ENCODE measurements at places on chromosomes 4 and X. TPM values are rescaled to one million over a fixed set of nuclear protein-coding genes. Genes with fewer than 3 reads are reported as not detected.

GRCh38 chr4:845233-845835 lies 19.4 kb upstream of the CPLX1 start:
- no peaks in the 10 kb centered on the region for H3K4me1 ChIP-seq
- H3K27ac ChIP-seq = no peak overlapping the region
- H3K4me3 ChIP-seq = no peak overlapping the region
- peaks cover 16% of the 10 kb centered on the region for H3K36me3 ChIP-seq
- DNase-seq = no peak

GRCh38 chr4:113831457-113831856 lies 69.9 kb upstream of the CAMK2D start:
- H3K36me3 ChIP-seq = no peaks in the 10 kb centered on the region
- H3K4me1 ChIP-seq = no peaks in the 10 kb centered on the region
- DNase-seq = no peak

DNA sequence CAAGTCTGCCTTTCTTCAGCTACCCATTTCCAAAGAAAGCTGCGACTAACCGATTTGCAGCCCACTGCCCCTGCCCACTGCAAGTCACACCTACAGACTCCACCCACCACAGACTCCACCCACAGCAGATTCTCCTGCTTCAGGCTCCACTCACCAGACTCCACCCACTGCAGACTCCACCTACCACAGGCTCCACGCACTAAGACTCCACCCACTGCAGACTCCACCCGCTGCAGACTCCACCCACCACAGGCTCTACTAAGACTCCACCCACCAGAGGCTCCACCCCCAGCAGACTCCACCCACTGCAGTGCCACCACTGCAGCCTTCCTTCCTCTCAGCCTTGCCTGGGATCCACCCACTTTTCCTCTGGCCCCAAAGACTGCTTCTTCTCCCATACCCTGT lies 41.3 kb downstream of the ABLIM2 start:
- H3K27me3 ChIP-seq = no peaks in the 10 kb centered on the region
- no peaks in the 10 kb centered on the region for H3K36me3 ChIP-seq
- peaks cover 2% of the 10 kb centered on the region for H3K4me1 ChIP-seq
- no peak for DNase-seq

GRCh38 chrX:136369377-136369776 lies 68.6 kb downstream of the ADGRG4 start:
- no peak overlapping the region for H3K27ac ChIP-seq
- no peak overlapping the region for H3K4me3 ChIP-seq
- no peaks in the 10 kb centered on the region for H3K36me3 ChIP-seq

GRCh38 chrX:152528193-152528592 lies 77.1 kb upstream of the GABRA3 start:
- no peak for DNase-seq
- no peaks in the 10 kb centered on the region for H3K27me3 ChIP-seq
- H3K27ac ChIP-seq = no peak overlapping the region

- no peaks in the 10 kb centered on the region for H3K36me3 ChIP-seq
- no peak for DNase-seq
- H3K27ac ChIP-seq = no peak overlapping the region
These were observed 473.4 kb upstream of the CPEB2 start for GRCh38 chr4:14528918-14529317.

- no peak overlapping the region for H3K27ac ChIP-seq
- no peak overlapping the region for H3K4me3 ChIP-seq
- no peak for DNase-seq
- H3K4me1 ChIP-seq = no peaks in the 10 kb centered on the region
- H3K27me3 ChIP-seq = no peaks in the 10 kb centered on the region
These were observed 34.7 kb downstream of the IRS4 start for GRCh38 chrX:108701633-108702032.

GRCh38 chr4:6275898-6276806 lies 6.5 kb downstream of the WFS1 start:
- H3K27me3 ChIP-seq = no peaks in the 10 kb centered on the region
- DNase-seq = no peak
- H3K36me3 ChIP-seq = no peaks in the 10 kb centered on the region
- H3K4me1 ChIP-seq = peaks cover 18% of the 10 kb centered on the region
- no peak overlapping the region for H3K4me3 ChIP-seq
- no peak overlapping the region for H3K27ac ChIP-seq

DNA sequence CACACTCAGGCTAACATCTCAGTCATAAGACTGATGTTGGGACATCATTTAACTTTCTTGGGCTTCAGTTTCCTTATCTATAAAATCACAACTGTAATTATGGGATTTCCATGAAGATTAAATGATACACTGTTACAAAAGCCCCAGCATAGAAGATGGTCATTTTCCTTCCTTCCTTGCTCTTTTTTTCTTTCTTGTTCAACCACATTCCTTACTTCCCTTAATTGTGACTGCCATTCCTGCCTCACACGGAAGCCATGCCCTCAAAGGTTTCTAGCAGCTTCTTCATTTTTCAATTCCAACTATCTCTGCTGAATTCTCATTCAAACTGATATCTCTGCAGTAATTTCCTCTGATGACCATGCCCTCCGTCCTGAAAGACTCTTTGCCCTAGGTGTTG lies 311.8 kb downstream of the PPP3CA start:
- H3K27ac ChIP-seq = no peak overlapping the region
- H3K36me3 ChIP-seq = peaks cover 6% of the 10 kb centered on the region
- DNase-seq = no peak
- H3K4me3 ChIP-seq = no peak overlapping the region
- H3K27me3 ChIP-seq = no peaks in the 10 kb centered on the region
- peaks cover 14% of the 10 kb centered on the region for H3K4me1 ChIP-seq

Gene TCEAL5
- not detected for total RNA-seq

DNA sequence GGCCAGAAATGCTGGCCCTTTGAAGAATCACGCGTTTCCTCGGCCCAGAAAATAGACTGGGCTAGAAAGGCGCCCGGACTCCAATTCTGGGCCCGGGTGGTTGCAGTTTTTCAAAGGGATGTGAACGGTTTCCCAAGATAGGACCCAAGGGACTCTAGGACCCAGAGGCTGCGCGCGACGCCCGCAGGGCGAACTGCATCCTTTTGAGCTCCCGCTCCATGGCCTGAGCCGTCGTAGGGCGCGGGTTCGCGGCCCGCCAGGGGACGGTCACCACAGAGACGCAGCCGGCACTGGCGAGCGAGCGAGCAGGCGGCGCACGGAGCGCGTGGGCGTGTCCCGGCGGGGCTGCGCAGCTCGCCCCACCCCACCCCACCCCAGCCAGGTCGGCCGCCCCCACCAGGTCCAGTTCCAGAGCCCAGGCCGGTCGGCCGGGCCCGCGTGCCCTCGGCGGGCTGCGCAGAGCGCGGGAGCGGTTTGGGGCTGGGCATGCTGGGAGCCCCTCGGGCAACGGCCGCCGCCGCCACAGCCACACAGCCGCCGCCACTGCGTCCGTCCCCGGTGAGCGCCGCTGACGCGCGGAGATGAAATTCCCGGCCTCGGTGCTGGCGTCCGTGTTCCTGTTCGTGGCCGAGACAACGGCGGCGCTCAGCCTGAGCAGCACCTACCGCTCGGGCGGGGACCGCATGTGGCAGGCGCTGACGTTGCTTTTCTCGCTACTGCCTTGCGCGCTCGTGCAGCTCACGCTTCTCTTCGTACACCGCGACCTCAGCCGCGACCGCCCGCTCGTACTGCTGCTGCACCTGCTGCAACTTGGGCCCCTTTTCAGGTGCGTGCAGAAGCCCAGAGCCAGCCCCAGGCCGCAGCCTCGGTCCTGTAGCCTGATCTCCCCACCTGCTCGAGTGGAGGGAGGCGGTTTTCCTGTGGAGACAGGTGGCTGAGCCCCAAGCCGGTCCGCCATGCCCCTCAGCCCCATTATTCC lies at the start of gene XK:
TSS of gene XK (plus strand) at position 411 of the 979 bp plus-strand sequence. CDS start at position 582, 171 bp downstream.
- peak; percentile 23 for DNase-seq
- peak within 1 kb of the TSS; percentile 44 for H3K4me3 ChIP-seq
- no peak within 1 kb of the TSS for H3K27ac ChIP-seq
- H3K4me1 ChIP-seq = peaks cover 4% of the 10 kb centered on the region
- no peaks in the 10 kb centered on the region for H3K36me3 ChIP-seq

Gene ERAS
- not detected for total RNA-seq

DNA sequence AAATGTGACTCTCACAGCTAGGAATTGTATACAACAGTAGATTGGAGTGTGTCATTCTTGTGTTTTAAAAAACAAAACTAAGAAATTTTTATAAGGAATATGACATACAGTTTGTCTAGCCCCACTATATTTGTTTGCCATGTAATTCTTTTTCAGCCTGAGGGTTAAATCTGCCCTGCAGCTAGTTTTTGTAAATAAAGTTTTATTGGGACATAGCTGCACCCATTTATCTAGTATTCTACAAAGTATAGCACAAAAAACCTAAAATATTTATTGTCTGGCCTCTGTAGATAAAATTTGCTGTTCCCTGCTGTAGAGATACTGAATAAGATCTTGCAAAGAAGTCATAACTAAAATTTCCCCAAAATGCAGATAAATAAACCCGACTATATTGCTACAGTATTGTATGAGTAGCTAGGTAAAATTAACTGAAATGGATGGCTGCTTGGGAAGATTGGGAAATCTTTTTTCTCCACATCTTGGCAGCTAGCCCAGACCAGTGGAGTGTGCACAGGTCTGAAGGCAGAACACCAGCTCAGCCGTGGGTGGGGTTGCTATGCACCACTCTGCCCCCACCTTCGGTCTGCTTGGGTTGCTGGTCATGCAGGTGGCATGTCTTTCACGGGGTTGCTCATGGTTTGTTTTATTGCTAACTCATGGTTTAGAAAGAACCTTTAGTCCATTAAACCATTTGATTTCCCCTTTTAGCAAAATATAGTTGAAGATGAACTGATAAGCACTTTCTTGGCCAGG lies 127.9 kb downstream of the KLHL8 start:
- no peaks in the 10 kb centered on the region for H3K27me3 ChIP-seq
- DNase-seq = no peak
- peaks cover 5% of the 10 kb centered on the region for H3K4me1 ChIP-seq
- no peak overlapping the region for H3K27ac ChIP-seq
- H3K4me3 ChIP-seq = no peak overlapping the region
- H3K36me3 ChIP-seq = peaks cover 33% of the 10 kb centered on the region

Gene IGSF1
- total RNA-seq = not detected
